Jurkat, Clone E6-1 (cell line): ENCODE measurements at places on chromosomes 12 and 14.

- DNase-seq: no peak
Observed at GRCh38 chr12:87704374-87704773, 324.8 kb downstream of the C12orf50 start.

DNA sequence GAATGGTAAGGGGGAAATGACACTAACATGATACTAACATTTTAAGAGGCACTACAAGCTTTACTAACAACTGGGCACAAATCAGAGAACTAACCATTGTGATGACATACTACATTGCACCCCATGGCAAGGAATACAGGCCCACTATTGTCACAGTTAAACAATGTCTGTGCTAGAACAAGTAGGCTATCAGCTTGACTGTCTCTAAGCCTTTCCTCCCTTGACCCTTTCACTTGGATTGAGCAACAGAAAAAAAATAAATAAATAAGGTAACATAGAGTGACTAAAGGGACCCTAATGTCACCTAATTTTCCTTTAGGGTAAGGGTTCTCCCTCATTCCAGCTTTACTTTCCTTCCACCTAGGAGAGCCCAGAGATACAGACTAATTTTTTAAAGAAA lies 4.4 kb downstream of the SLC38A2 start:
- DNase-seq: no peak

DNA sequence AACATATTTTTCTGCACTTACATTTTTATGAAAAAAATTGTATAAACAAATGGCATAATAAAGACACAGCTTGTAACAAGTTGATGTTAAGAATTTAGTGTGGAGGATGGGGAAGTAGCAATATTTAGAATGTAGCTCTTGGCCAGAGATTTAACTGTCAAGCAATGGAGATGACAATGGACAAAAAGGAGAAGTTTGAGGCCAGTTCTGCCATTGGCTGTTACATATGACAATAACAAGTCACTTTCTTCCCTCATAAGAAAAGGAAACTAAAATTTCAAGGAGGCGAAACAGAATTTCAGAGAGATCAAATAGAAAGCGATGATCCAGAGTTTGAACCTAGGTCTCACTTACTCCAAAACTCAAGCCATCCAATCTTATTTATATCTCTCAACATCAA lies 122.8 kb upstream of the CCDC175 start:
- DNase-seq: no peak

DNA sequence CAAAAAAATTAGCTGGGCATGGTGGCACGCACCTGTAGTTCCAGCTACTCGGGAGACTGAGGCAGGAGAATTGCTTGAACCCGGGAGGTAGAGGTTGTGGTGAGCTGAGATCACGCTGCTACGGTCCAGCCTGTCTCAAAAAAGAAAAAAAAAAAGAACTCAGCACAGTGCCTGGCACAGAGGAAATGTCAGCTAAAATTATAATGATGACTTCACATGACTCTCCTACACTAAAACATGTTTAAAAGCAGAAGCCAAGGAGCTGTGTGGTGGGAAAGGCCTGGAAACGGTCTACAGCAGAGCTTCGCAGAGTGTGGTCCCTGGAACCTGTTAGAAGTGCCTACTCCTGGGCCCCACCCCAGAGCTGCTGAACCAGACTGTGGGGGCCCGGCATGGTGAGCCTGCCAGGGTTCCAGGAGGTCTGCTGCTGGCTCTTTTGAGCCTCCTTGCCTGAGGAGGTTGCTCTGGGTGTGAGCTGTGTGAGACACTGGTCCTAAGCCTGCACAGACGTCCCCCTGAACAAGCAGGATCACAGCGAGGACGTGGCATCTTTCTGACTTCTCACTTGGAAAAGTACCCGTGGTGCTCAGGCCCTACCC lies 28.1 kb downstream of the TCHP start:
- DNase-seq: no peak

- DNase-seq: no peak
Observed at GRCh38 chr12:114882083-114882482, 198.1 kb upstream of the TBX3 start.

- DNase-seq: no peak
Observed at GRCh38 chr12:70982286-70982685, 61.7 kb upstream of the PTPRR start.

DNA sequence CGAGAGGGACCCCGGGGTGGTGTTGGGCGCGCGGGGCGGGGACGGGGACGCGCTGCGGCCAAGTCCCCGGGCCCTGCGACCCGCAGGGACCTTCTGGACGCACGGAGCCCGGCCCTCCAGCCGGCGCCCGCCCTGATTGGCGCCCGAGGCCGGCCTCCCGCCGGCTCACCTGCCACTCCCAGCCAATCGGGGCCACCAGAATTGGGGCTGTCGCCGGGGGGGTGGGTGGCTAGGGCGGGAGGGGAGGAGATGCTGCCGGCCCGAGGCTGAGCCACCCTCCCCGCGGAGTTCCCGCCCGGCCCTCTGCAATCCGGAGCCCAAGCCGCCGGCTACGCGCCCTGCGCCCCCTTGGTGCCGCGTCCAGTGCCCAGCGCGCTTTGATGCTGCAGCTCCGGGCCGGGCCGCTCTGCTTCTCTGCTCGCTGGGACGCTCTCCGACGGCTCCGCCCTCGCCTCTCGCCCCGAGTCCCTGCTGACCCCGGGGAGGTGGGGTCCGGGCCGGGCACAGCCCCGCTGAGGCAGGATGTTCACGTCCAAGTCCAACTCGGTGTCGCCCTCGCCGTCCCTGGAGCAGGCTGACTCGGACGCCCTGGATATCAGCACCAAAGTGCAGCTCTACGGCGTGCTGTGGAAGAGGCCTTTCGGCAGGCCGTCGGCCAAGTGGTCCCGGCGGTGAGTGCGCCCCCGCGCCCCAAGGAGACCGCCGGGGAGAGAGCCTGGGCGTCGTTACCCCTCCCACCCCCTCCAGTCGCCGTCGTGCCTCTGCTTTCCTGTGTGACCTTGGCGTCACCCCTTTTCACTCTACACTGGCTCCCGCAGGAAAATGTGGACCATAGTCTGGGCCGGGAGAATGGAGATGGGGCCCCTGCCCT lies at the start of gene PLEKHD1:
Gene PLEKHD1, plus strand, starts transcription at position 285 of the 871 bp plus-strand sequence. Its CDS starts 238 bp downstream, at position 523.
- no peak for DNase-seq

DNA sequence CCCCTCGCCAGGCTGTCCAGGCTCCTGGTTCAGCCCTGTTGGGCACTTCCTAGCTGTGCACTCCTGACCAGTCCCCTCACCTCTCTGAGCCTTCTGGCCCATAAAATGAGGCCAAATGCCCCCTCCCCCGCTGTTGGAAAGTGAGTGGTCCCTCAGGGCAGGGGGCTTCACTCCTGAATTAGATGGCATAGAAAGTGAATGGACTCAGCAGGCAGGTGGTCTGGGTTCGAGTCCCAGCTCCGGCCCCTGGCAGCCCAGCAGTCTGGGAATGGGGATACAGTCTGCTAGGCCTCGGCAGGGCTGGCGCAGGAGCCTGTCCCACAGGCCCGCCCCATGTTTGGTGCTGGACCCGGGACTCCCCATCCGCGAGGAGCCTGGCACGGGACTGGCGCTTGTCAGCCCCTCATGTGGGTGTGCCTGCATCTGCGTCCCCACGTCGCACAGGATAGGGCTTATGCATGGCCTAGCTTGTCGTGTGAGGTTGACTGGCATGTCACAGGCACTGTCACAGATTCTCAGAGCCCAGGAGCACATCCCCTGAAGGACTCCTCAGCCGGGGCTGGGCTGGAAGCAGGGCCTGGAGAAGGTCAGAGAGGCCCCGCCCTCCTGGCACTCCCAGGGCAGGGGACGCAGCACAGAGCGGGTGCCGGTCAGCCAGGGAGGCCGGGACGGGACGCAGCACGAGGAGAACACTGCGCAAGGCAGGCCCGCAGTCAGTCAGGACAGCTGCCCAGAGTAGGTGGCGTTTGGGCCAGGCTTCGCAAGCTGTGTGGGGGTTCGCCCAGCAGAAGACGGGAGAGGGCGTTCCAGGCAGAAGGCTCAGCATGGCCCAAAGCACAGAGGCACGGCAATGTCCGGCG lies 40.5 kb downstream of the DIO3 start:
- DNase-seq: no peak
